ENCODE measurements at places on chromosomes 6 and 20.

GRCh38 chr20:38065764-38066375, 32.3 kb downstream of the RPRD1B start:
- no peak for DNase-seq

- no peak for DNase-seq
These were observed 53.5 kb upstream of the GCLC start for GRCh38 chr6:53598265-53598907.

GRCh38 chr20:51456511-51457509, 85.7 kb downstream of the NFATC2 start:
- DNase-seq: peak; percentile 98

GRCh38 chr6:28124350-28124970, at the start of gene ZSCAN16:
Gene ZSCAN16, plus strand, starts transcription at chr6:28124609. Its CDS starts 835 bp downstream, at chr6:28125444.
- DNase-seq: no peak

- no peak for DNase-seq
These were observed 212.6 kb upstream of the MAN1A1 start for GRCh38 chr6:119562168-119562567.

- peak; percentile 45 for DNase-seq
These were observed 204.8 kb downstream of the TFAP2A start for GRCh38 chr6:10210052-10210451.

DNA sequence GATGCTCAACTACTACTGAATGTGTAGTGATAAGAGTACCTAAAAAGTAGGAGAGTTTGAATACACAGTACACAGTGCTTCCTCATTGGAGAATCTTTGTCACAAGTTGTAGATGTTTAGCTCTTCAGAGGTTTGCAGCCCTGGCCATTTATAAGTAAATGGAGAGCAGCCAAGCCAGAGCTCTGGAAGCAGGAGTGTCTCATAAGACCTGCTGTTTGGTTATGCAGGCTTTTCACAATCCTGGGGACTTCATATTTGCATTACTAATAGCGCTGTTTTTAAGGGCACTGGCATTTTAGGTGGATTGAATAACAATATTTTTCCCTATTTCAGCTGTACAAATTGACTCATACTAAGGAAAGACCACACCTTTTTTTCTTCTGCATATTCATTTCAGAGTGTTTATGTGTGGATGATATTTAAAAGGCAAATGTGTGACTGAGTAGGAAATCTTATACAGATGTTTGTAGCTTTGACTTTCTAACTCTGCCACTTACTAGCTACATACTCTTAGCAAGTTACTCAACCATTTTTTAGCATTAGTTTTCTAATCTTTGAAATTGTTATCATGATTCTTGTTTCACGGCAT, 730.5 kb upstream of the MAP3K7 start:
- no peak for DNase-seq

DNA sequence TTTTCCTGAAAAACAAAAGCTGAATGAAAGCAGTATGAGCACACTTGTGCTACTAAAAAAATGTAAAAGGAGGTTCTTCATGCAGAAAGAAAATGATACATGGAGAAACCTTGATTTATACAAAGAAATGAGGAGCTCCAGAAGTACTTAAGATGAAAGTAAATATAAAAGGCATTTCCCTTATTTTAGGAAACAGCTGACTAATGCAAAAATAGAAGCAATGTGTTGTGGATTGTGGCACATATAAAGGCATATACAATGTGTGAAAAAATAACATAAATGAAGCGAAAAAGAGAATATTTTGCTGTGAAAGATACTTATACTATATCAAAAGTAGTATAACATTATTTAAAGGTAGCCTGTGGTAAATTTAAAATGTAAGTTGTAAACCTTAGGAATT, 41.2 kb upstream of the PHIP start:
- no peak for DNase-seq
